ENCODE measurements at places on chromosomes 13 and 19.

GRCh38 chr19:11475861-11476260 is 5.0 kb downstream of the ELAVL3 start:
- no peak for DNase-seq

GRCh38 chr13:72163678-72164077 is 296.7 kb upstream of the DACH1 start:
- no peak for DNase-seq

DNA sequence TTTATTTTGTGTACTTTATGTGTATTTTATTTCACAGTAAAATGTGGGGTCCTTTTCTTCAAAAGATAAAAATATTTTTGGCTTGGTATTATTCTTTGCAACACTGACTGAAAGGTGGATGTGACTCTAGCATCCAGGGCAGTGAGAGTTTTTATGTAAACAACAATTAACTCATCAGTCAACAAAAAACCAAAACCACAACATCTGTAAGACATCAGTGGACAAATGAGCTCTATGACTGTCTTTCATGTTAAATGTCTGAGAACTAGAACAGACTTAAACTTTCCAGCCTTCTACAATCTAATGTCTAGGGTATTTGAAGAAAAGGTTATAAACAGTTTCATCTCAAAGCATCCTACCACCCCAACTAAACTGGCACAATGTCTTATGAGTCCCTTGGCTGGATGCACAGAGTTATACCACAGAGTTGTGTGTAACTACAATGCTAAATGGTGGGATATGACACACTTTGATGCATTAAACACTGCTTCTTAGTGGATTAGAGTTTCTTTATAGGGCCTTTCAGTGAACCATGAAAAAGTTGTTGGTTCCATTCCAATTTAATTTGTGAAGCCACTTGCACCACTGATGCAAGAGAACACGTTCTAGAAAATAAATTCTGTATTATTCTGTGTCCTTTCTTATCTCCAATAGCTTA is 544.2 kb upstream of the KLF12 start:
- no peak for DNase-seq

- no peak for DNase-seq
Observed at GRCh38 chr19:34943861-34944573, 17.3 kb downstream of the ZNF30 start.

DNA sequence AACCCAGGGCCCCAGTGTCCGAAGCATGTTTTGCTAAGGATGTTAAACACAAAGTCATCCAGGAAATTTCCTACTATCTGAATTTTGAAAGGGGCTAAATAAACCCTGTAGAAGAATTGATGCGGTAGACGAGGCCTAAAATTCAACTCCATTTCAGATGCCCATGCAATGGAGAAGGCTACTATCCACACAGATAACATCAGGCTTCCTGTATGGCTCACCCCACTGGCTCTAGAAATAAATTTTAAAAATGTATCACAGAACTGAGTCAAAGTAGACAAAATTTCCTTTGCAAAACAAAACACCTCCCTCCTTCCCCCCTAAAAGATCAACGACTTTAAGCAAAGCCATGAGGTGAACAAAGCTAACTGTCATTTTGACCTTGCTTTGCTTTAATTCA is 188.4 kb downstream of the ABCC4 start:
- no peak for DNase-seq

DNA sequence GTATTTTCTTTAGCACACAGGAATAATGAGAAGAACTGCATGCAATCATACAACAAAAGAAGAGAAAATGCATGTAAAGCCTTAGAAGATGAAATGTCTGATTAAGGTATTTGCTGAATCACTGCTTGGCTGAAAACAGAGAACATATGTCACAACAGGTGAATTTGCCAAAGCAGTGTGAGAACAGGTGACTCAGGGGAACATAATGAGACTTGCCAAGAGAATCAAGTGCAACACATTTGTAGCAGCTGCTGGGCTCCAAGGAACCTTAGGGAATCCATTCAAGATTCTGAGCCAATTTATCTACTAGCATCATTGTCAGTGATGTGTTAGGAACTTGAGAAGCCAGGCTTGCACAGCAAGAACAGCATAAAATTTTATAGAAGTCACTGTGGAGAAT is 273.1 kb downstream of the PCDH20 start:
- no peak for DNase-seq

GRCh38 chr13:52348983-52349780 is 56.8 kb downstream of the THSD1 start:
- peak; percentile 20 for DNase-seq

- DNase-seq, result no peak
Observed at GRCh38 chr19:46125447-46125846, 959 bp upstream of the IGFL3 start.

GRCh38 chr19:48805452-48805851 is 5.4 kb downstream of the BCAT2 start:
- DNase-seq, result no peak
